HS-5 (cell line): ENCODE measurements at places on chromosomes 16 and 17.

GRCh38 chr17:18231164-18231563 lies 5.7 kb downstream of the LLGL1 start:
- DNase-seq = no peak

DNA sequence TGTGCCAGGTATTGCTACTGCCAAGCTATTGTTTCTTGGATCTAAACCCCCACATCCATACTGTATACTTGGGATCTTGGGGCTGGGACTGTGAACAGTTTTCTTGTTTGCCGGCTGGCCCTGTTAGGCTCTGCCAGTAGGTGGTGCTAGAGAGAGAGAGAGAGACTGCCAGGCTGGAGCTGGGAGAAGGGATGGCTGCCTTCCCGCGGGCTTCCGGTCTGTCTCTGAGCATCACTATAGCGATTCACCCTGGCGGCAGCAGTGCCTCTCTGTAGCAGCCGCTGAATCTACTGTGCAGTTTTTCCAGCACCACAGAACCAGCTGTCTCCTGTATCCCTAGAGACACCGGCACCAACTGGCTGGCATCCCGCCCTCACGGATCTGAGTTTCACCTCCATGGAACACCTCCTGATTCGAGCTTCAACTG lies 201.2 kb downstream of the UTP18 start:
- DNase-seq = no peak

GRCh38 chr16:67770346-67770991 lies 35.9 kb downstream of the RANBP10 start:
- DNase-seq = no peak

DNA sequence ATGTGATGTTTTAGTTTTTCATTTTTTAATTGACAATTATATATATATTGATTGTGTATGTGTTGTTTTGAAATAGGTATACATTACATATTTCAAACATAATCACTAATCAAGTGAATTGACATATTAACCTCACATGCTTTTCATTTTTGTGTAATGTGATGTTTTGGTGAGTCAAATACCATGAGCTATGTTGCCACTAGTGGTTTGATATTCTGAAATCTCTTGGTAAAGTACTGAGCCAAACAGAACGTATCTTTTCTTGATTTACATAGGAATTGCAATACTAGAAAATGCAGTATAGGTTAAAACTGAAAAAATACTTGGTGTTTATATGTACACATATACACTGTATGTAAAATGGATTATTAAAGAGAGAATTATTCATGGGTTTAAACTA lies 65.2 kb upstream of the SIAH1 start:
- DNase-seq = no peak

- no peak for DNase-seq
These were observed 24.4 kb downstream of the ATP6V0D1 start for GRCh38 chr16:67456391-67457081.

DNA sequence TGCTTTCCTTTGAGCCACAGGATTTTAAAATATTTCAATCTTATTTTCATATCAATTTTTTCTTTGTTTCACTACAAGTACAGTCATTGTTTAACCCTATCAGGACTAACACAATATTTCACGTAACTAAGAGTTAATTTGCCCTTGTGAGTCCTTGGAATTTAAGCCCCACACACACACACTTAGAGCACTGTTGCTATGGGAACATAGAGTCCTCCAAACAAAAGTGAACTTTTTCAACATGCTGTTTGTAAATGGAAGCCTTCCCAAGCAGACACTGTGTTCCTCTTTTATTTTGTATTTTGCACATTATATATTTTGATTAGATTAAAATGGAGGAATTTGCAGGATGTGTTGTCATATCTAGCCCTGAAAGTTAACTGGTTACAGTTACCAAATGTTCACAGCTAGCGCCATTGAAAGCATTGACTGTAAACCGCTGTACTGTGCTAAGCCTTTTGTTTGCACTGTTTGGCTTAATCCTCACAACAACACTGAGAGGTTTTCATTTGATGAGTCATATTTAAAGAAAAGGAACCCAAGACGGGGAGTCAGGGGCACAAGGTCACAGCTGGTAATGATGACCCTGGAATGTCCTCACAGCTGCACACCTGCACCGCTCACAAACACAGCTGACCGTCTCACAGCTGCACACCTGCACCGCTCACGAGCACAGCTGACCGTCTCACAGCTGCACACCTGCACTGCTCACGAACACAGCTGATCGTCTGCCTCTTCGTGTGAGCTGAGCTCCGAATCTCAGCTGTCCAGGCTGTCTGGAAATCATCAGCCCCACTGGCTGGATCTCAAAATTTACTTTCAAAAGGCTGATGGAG lies 6.3 kb downstream of the HSBP1 start:
- DNase-seq = no peak

DNA sequence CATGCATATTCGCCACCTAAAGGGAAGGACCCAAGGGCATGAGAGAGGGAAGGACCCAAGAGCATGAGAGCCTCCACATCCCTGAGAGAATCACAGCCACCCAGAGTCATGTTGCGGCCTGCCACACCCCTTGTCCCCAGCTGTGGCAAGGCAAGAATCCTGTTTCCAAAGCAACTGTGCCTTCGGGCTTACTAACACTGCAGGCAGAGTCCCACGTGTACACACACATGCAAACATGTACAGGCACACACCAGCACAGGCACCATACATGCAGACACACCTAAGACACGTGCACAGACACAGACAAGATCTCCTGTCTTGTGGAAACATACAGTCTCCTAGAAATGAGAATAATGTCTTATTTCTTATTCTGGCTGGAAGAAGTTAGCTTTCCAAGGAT lies 92.4 kb upstream of the CDYL2 start:
- no peak for DNase-seq

- DNase-seq = no peak
These were observed 5.1 kb upstream of the ITPRIPL2 start for GRCh38 chr16:19108409-19109287.
